SJSA1 (cell line): ENCODE measurements at places on chromosomes 13 and 19. TPM values are rescaled to one million over a fixed set of nuclear protein-coding genes. Genes with fewer than 3 reads are reported as not detected.

The CEACAM3 gene
- total RNA-seq = not detected in 2 replicates

- no peak overlapping the region for H3K4me3 ChIP-seq
- peak overlapping the region; percentile 97 for H3K27ac ChIP-seq
- no peak for DNase-seq
- peaks cover 63% of the 10 kb centered on the region for H3K4me1 ChIP-seq
- peaks cover 61% of the 10 kb centered on the region for H3K36me3 ChIP-seq
Observed at GRCh38 chr19:11092181-11092538, 2.9 kb downstream of the LDLR start.

The SYT3 gene
- total RNA-seq = not detected in 2 replicates

DNA sequence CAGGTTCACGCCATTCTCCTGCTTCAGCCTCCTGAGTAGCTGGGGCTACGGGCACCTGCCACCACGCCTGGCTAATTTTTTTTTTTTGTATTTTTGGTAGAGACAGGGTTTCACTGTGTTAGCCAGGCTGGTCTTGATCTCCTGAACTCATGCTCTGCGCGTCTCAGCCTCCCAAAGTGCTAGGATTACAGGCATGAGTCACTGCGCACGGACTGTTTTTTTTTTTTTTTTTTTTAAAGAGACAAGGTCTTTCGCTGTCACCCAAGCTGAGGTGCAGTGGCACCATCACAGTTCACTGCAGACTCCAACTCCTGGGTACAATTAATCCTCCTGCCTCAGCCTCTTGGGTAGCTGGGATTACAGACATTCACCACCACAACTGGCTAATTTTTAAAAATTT, 8.2 kb upstream of the ADAMTS10 start:
- no peak overlapping the region for H3K4me3 ChIP-seq
- DNase-seq = no peak
- peaks cover 26% of the 10 kb centered on the region for H3K4me1 ChIP-seq
- H3K36me3 ChIP-seq = no peaks in the 10 kb centered on the region
- no peaks in the 10 kb centered on the region for H3K27me3 ChIP-seq

The KIR2DL1 gene
- total RNA-seq = not detected in 2 replicates

DNA sequence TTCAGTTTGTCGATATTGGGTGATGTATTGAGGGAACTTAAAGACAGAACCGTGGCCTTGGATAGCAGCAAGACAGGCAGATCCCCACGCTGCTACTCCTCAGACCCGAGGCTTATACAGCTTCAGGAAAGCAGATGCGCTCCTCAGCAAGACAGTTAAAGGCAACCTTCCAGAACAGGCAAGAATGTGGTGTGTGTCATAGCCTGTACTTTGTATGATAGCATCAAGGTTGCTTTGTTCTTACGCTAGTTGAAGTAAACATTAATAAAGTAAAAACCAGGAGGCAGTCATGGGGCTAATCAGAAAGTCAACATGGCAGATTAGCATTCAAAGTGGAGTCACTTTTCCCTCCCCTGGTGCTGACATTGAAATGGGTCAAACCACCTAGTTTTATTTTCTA, 473.2 kb downstream of the DCT start:
- no peak overlapping the region for H3K4me3 ChIP-seq
- H3K36me3 ChIP-seq = no peaks in the 10 kb centered on the region
- H3K27ac ChIP-seq = no peak overlapping the region
- no peaks in the 10 kb centered on the region for H3K4me1 ChIP-seq
- DNase-seq = no peak
- no peaks in the 10 kb centered on the region for H3K27me3 ChIP-seq

DNA sequence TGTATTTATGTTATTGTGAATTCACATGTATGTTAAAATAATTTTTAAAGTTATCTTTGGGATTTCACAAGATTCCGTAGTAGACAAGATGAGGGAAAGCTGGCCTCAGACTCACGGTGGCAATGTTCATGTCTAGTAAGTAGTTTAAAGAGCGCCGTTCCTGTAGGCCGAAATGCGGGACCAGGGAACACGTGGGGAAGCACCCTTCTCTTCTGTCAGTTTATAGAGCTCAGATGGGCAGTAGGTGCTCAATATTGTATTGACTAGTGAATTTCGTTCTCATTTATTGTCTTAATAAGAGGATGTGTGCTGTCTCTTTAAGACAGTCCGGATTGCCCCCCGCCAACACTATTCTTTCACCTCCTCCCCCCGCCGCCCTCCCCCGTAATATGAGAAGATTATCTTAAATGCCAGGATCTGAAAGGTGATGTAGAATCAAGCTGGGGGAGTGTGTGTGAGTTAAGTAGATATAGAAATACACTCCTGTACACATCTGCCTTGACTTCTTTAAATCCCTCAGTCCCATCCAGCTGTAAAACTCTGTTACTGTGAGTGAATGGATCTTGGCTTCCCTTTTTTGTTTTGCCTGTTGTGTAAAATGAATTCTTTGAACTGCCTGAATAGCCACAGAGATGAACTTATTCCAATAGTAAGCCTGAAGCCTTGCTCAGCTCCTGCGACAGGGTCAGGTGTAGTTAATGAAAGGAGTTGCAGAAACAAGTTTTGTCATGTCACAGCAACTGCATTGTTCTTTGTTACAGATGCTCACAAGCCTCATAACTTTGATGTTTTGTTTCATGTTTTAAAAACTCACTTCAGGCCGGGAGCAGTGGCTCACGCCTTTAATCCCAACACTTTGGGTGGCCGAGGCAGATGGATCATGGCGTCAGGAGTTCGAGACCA, 1.3 kb downstream of the LAMP1 start:
- H3K27ac ChIP-seq = no peak overlapping the region
- no peaks in the 10 kb centered on the region for H3K4me1 ChIP-seq
- peak overlapping the region; percentile 88 for H3K4me3 ChIP-seq
- H3K27me3 ChIP-seq = no peaks in the 10 kb centered on the region

- H3K27me3 ChIP-seq = no peaks in the 10 kb centered on the region
- H3K36me3 ChIP-seq = peaks cover 31% of the 10 kb centered on the region
- peak overlapping the region; percentile 74 for H3K4me3 ChIP-seq
- peak; percentile 58 for DNase-seq
- H3K27ac ChIP-seq = peak overlapping the region; percentile 91
- H3K4me1 ChIP-seq = peaks cover 39% of the 10 kb centered on the region
Observed at GRCh38 chr19:3366753-3367627, 607 bp downstream of the NFIC start.

The MCEMP1 gene
- total RNA-seq = not detected in 2 replicates

The KLK3 gene
- not detected in 2 replicates for total RNA-seq

The PTPRH gene
- 1.4 and 2.0 TPM in 2 replicates for total RNA-seq

GRCh38 chr13:36154567-36155291, 23.5 kb upstream of the DCLK1 start:
- H3K27me3 ChIP-seq = no peaks in the 10 kb centered on the region
- H3K36me3 ChIP-seq = no peaks in the 10 kb centered on the region
- no peak for DNase-seq
- H3K4me3 ChIP-seq = no peak overlapping the region

GRCh38 chr19:12937093-12937926, 1.1 kb upstream of the CALR start:
- no peak for DNase-seq
- no peaks in the 10 kb centered on the region for H3K27me3 ChIP-seq
- peaks cover 35% of the 10 kb centered on the region for H3K4me1 ChIP-seq
- H3K36me3 ChIP-seq = peaks cover 43% of the 10 kb centered on the region
- peak overlapping the region; percentile 7; the same call in 1 of the 2 replicates for H3K27ac ChIP-seq

- H3K27ac ChIP-seq = no peak overlapping the region
- no peak for DNase-seq
- no peak overlapping the region for H3K4me3 ChIP-seq
- peaks cover 20% of the 10 kb centered on the region for H3K27me3 ChIP-seq
Observed at GRCh38 chr19:295687-296370, 4.6 kb upstream of the PLPP2 start.

The FAM124A gene
- total RNA-seq = 0.29 TPM in 1 of 2 replicates, not detected in the other

The TFDP1 gene
- 397 and 423 TPM in 2 replicates for total RNA-seq

The FXYD3 gene
- not detected in 2 replicates for total RNA-seq

- no peak overlapping the region for H3K4me3 ChIP-seq
- H3K27ac ChIP-seq = no peak overlapping the region
- no peaks in the 10 kb centered on the region for H3K27me3 ChIP-seq
- no peaks in the 10 kb centered on the region for H3K36me3 ChIP-seq
Observed at GRCh38 chr13:104170980-104171555, 1104.9 kb upstream of the SLC10A2 start.

GRCh38 chr13:80001510-80001842, 339.4 kb downstream of the SPRY2 start:
- no peak overlapping the region for H3K4me3 ChIP-seq
- H3K4me1 ChIP-seq = peaks cover 5% of the 10 kb centered on the region; the same call in 1 of the 2 replicates
- H3K27me3 ChIP-seq = no peaks in the 10 kb centered on the region
- no peak for DNase-seq

The PSMC4 gene
- total RNA-seq = 137 and 174 TPM in 2 replicates

DNA sequence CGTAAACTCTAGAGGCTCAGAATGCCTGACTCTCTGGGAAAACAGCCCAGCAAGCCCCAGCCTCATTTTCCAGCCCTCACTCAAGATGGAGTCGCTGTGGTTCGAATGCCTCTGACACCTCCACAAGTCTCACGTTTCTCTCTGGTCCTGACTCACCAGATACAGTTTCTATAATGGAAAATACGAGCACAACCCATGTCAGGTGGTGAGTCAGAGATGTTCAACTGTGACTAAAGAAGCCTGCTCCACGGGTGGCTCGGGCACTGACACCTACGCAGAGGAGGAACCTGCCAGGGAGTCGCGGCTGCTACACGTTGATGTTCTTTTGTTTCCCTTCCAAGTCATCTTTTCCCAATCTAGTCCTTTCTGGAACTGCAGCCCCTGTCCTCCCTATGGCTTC, 87.1 kb upstream of the STK24 start:
- no peaks in the 10 kb centered on the region for H3K27me3 ChIP-seq
- H3K4me1 ChIP-seq = 0 out of 2 replicates have a peak, but pooled peaks cover 4% of the 10 kb centered on the region
- no peak overlapping the region for H3K27ac ChIP-seq
- H3K36me3 ChIP-seq = no peaks in the 10 kb centered on the region
- DNase-seq = peak; percentile 84
- no peak overlapping the region for H3K4me3 ChIP-seq

GRCh38 chr19:58395220-58395978, at the start of gene RNF225:
Gene RNF225, plus strand, starts transcription at chr19:58395656. Its CDS starts 434 bp downstream, at chr19:58396090.
- peaks cover under 1% of the 10 kb centered on the region for H3K4me1 ChIP-seq
- H3K36me3 ChIP-seq = peaks cover 62% of the 10 kb centered on the region
- H3K4me3 ChIP-seq = no peak within 1 kb of the TSS

DNA sequence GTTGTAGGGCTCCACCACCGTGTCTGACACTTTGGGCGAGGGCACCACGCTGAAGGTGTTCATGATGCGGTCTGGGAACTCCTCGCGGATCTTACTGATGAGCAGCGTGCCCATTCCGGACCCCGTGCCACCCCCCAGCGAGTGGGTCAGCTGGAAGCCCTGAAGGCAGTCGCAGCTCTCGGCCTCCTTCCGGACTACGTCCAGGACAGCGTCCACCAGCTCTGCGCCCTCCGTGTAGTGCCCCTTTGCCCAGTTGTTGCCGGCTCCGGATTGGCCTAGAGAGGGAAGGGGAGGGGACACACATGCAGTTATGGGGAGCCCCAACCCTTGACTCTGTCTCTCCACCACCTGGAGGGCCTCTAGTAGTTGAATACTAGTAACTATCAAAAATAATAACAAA, 6.2 kb downstream of the TUBB4A start:
- DNase-seq = no peak
- H3K4me1 ChIP-seq = no peaks in the 10 kb centered on the region
- peaks cover 4% of the 10 kb centered on the region for H3K27me3 ChIP-seq
- no peaks in the 10 kb centered on the region for H3K36me3 ChIP-seq
- H3K27ac ChIP-seq = no peak overlapping the region

- H3K36me3 ChIP-seq = no peaks in the 10 kb centered on the region
- peaks cover 29% of the 10 kb centered on the region for H3K4me1 ChIP-seq
- no peak overlapping the region for H3K27ac ChIP-seq
- H3K4me3 ChIP-seq = no peak overlapping the region
Observed at GRCh38 chr13:25739376-25739775, 312.4 kb downstream of the SHISA2 start.

GRCh38 chr13:39959497-39960144, 304.2 kb downstream of the COG6 start:
- no peaks in the 10 kb centered on the region for H3K36me3 ChIP-seq
- H3K27ac ChIP-seq = no peak overlapping the region
- no peaks in the 10 kb centered on the region for H3K27me3 ChIP-seq
- no peak overlapping the region for H3K4me3 ChIP-seq
- DNase-seq = no peak

GRCh38 chr13:46278474-46278873, 66.7 kb downstream of the LRRC63 start:
- no peaks in the 10 kb centered on the region for H3K36me3 ChIP-seq
- no peak overlapping the region for H3K4me3 ChIP-seq
- no peak for DNase-seq
- no peaks in the 10 kb centered on the region; the same call in none of the 2 replicates for H3K27me3 ChIP-seq
- no peaks in the 10 kb centered on the region for H3K4me1 ChIP-seq

GRCh38 chr19:13020002-13020414, 24.7 kb downstream of the NFIX start:
- no peak overlapping the region for H3K27ac ChIP-seq
- peaks cover 1% of the 10 kb centered on the region; the same call in 1 of the 2 replicates for H3K36me3 ChIP-seq
- no peak for DNase-seq
- no peak overlapping the region for H3K4me3 ChIP-seq
- peaks cover 43% of the 10 kb centered on the region for H3K4me1 ChIP-seq

The PPP1R37 gene
- 34.6 and 38.4 TPM in 2 replicates for total RNA-seq

DNA sequence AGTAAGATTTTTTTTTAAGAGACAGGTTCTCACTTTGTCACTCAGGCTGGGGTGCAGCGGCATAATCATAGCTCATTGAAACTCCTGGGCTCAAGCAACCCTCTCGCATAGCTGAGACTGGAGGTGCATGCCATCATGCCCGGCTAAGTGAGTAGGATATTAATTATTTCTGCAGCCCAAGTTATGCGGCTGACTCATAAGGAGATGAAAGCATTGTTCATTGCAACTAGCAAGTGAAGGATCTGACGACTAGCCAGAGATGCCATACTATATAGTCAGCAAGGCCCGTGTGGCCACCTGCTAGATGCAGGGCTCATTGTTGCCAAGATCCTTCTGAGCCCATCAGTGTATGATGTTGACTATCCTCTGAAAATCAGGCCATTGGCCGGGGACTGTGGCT, 45.2 kb downstream of the ABCC4 start:
- H3K4me3 ChIP-seq = no peak overlapping the region
- peak; percentile 78 for DNase-seq
- H3K36me3 ChIP-seq = no peaks in the 10 kb centered on the region
- H3K4me1 ChIP-seq = peaks cover 12% of the 10 kb centered on the region

The DIAPH3 gene
- 33.9 and 44.6 TPM in 2 replicates for total RNA-seq
